ENCODE measurements at places on chromosomes 13 and 19.

- DNase-seq, result peak; percentile 61
Measured at GRCh38 chr19:1213391-1214286, 8.1 kb downstream of the STK11 start.

DNA sequence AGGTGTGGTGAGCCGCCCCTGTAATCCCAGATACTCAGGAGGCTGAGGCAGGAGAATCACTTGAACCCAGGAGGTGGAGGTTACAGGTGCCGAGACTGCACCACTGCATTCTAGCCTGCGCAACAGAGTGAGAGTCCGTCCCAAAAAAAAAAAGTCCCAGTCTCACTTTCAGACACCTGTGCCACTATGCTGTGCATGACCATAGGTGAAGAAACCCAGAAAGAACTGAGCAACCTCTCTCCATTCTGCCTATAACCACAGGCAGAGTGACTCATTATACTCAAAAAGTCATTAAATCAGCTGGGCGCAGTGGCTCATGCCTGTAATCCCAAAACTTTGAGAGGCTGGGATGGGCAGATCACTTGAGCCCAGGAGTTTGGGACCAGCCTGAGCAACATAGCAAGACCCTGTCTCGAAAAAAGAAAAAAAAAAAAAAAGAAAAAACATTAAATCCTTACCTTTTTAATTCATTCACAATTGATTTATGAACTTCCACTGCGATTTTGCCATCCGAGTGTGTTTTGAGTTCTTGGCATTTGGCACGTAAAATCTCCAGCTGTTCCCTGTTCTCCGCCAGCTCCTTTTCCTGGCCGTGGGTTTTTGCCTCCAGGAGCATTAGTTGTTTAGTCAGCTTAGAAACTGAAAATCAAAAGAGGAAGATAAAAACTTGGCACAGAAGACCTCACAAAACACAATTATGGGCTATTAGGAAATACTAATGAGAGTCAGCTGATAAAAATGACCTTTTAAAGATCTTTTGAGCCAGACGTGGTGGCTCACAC lies 45.5 kb upstream of the SLC7A9 start:
- DNase-seq, result no peak

DNA sequence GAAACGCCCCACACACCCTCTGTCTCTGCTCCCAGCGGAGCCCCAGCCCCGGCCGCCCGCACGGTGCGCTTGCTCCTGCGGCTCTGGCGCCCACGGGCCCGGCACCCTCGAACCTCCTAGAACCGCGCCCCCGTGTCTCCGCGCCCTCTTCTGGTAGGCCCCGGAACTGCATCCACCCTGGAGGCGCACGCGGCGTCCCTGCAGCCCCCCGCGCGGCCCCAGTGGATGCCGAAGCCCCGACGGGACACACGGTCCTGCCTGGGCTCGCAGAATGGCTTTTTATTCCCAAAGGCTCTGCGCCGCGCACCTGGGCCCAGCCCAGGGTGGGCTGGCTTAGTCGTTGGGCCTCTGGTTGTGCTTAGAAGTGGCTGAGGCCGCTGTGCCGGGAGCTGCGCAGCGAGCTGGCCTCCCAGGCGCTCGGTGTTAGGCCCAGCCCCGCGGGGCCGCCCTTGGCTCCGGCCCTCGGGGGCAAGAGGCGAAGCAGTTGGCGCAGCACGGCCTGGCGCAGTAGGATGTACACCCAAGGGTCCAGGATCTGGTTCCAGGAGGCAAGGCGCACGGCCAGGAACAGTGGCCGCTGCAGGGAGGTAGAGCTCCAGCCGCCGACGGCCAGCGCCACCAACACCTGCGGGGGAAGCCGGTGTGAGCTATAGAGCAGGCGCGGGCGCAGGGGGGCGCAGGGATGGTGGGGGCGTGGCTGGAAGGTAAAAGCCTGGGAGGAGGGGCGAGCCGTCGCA lies 2.8 kb downstream of the PTGER1 start:
- DNase-seq, result peak; percentile 66

- DNase-seq, result no peak
Measured at GRCh38 chr19:17441241-17442021, 7.0 kb downstream of the TMEM221 start.

DNA sequence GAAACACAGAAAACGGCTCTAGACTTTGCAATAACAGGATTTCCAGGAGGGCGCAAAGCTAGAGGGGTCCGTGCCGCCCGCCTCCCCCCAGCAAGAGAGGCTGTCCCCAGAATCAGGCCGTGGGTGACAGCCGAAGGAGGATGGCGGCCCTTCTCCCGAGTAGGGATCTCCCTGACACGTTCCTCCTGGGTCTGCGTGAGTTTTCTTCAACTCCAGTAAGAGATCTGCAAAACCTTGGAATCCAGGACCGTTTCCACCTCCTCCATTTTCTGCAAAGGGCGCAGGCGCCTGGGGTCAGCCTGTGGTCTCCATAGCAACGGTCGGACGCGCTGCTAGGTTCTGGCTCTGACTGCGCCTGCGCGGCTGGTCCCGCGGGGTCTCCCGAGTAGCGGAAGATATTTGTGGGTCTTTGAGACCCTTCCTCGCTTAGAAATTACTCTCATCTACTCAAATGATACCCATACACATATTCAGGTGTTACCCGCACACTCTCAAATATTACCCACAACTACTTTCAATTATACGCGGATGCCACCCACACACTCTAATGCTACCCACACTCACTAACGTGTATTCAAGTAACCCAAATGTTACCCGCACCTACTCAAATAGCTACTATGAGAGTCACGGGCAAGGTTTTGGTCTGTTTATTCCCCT lies 2.1 kb downstream of the PNMA8C start:
- peak; percentile 42 for DNase-seq

All from naive thymus-derived CD8-positive, alpha-beta T cell (primary cell).